ENCODE measurements at places on chromosomes 6 and 20.

GRCh38 chr20:52039790-52040189 is 151.8 kb downstream of the ZFP64 start:
- DNase-seq, result no peak

DNA sequence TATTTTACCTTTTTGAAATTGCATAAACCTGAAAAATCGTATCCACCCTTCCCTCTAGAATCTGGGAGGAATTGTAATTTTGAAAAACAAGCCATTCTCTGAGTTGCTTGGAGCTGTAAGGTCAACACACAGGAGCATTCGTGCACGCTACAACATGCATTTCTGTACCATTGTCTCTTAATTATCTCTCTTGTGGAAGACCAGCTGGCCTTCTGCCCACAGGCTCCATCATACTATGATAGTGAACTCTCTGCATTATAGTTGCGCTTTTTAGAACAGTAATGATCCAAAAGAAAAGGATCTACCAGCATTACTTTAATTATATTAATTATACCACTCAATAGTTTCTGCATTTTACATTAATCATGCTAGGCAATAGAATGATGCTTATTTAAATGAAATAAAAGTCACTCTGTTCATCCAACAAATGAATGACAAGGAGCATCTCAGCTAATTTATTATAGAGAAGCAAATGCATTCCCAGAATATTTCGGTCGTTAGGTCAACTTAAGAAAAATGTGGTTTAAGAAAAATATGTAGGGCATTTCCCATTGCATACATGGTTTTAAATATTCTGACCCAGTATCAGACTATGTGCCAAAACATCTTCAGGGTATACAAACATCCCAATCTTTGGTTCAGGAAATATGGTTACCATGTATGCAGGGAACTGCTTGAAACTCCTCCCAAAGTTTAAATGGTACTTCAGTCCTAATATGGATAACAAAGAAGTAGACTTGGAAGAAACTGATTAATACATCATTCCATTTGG is 263.5 kb downstream of the TFAP2A start:
- no peak for DNase-seq

DNA sequence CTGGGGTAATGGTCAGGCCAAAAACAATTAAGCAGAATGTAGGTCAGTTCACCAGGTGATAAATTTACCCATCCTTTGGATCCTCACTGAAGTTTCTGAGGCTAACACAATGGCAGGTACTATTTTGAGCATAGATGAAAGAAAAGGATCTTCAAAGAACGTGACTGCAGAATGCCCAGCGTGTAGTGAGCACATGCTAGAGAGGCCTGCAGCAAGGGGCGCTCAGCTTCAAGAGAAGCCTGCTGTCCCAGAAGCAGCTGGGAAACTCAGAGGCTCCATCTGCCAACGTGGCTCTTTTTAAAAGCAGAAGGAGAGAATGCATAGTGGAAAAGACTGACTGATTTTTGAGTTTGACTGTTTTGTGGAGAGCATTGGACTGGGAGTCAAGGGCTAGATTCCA is 57.4 kb downstream of the CD83 start:
- no peak for DNase-seq

GRCh38 chr6:169902604-169903003 is 151.2 kb downstream of the ERMARD start:
- no peak for DNase-seq

- no peak for DNase-seq
Observed at GRCh38 chr6:24448828-24449525, 40.4 kb downstream of the GPLD1 start.

DNA sequence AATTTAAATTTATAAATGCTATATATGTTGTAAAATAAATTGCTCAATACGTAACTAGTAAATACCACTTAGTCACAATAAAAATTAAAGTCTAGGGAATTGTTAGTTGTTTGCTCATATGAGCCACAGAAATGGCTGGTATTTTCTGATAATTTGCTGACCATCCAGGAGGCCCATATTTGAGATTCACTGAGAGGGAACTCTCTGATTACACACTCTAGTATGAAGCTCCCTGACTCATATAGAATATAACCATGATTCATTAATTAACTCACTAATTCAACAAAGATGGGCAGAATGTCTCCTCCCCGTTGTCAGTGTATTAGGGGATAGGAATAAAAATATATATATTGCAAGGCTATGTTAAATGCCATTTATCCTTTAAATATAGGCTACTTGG is 46.6 kb upstream of the TMEM30A start:
- DNase-seq, result no peak

DNA sequence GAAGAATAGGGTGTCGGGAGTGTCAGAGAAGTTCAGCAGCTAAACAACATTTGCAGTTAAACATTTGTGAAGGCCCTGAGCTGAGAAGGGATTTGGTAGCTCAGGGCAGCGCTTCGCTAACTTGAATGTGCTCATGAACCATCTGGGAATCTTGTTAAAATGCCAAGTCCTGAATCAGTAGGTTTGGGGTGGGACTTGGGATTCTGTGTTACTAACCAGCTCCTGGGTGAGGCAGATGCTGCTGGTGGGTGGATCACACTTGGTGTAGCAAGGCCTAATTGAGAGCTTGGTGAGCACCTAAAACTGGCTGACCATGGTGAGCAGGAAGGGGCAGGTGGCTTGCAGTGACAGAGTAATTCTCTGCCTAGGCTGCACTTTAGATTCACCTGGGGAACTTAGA is 5.9 kb downstream of the PTPRA start:
- no peak for DNase-seq

DNA sequence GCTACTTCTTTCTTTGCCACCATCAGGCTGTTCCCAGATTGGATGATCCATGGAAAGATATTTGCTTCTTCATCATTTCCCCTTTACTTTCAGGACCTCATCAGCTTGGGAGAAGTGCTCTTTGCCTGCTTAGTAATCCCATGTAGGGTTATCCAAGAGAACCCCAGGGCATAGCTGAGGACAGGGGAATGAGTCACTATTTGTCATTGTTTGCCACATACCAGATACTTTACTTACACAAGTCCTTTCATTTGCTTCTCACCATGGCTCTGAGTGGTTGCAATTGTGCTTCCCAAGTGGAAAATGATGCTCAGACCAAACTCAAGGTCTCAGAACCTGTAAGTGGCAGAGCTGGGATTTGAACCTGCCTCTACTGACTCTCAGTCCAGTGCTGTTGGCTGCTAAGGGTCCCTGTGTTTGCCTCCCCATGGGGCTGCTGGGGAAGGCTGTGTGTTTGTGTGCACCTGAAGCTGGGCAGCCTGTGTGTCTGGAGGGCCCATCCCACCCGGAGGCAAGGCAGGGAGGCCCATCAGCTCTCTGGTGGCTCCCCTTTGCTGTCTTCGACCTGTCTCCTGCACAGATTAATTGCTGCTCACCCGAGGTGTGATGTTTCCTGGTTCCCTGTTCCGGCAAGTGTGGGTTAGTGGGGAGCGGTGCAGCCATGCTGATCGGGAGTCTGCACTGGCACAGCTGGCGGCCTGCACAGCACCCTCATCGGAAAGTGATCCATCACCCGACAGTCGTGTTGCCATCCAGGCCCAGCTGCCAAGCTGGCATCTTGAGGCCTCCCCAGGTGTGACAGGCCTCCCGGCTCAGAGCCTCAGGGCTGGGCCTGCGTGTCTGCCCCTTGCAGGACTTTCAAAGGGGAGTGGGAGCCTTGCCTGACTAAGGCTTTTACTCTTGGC is 228.8 kb downstream of the DHX35 start:
- no peak for DNase-seq

DNA sequence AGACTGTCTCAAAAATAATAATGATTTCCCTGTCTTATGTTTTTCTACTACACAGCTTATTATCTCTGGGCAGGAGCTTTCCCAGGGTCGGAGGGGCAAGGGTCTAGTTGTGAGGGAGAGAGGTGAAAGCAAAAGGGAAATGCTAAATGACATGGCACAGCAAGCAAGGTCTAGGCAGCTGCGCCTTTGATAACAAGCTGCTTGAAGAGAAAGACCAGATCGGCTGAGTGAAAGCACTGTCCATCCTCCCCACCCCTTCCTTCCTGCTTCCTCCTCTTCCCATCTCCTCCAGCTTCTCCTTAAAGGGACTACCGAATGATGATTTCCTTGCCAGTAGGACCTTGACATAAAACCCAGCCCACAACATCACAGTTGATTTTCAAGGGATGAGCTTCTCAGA is 158.1 kb upstream of the AKAP12 start:
- no peak for DNase-seq

DNA sequence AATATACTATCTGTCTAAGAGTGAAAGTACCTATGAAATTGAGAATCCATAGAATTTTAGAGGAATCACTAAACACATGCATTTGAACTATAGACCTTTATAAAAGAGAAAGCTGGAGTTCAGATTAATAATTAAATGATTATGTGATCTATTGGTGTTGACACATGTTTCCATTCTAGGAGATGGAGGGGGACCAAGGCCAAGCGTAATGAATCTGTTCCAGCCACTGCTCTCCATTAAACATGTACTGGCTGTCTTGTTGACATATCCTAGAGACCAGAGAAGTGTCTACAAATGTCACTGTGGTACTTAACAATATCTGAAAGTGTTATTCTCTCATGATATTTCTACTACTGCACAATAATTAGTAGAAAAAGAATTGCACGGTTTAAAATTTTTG is 432.4 kb downstream of the BMP2 start:
- DNase-seq, result no peak

DNA sequence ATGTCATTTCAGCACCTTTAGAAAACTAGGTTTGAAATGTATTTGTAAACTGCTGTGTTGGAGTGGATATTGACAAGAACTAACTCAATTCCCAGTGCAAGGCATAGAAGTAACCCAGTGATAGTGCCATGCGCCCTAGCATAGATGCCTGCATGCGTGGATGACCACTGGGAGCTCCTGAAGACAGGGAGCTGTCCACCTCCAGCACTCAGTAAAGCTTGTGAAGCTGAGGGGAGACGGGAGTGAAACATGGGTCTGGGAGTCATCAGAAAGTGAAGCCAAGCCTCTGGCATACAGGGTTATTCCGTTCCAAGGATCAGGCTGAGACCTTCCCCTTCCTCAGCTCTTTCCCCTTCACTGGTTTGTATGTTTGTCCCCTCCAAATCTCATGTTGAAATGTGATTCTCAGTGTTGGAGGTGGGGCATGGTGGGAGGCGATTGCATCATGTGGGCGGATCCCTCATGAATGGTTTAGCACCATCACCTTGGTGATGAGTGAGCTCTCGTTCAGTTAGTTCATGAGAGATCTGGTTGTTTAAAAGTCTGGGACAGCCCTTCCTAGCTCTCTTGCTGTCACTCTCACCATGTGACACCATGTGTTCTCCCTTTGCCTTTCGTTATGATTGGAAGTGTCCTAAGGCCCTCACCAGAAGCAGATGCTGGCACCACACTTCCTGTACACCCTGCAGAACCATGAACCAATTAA is 146.5 kb upstream of the FERMT1 start:
- no peak for DNase-seq

DNA sequence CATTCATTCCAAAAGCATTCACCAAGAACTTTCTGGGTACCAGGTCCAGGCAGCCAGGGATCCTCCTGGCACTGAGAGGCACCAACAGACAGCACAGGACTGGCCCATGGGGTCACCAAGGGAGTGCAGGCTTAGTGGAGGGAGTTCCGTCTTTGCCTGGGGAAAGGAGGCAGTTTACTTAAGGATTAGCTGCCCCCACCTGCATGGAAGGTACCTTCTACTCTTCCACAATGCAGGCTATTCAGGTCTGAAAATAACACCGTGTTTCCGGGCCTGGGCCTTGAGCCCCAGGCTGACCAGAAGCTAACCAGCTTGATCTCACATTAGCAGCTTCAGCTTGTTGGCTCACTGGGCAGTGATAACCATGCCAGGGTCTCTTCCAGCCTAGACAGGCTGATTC is 199.4 kb downstream of the FOXA2 start:
- no peak for DNase-seq

GRCh38 chr6:150391890-150392289 is 23.1 kb downstream of the IYD start:
- DNase-seq, result no peak

DNA sequence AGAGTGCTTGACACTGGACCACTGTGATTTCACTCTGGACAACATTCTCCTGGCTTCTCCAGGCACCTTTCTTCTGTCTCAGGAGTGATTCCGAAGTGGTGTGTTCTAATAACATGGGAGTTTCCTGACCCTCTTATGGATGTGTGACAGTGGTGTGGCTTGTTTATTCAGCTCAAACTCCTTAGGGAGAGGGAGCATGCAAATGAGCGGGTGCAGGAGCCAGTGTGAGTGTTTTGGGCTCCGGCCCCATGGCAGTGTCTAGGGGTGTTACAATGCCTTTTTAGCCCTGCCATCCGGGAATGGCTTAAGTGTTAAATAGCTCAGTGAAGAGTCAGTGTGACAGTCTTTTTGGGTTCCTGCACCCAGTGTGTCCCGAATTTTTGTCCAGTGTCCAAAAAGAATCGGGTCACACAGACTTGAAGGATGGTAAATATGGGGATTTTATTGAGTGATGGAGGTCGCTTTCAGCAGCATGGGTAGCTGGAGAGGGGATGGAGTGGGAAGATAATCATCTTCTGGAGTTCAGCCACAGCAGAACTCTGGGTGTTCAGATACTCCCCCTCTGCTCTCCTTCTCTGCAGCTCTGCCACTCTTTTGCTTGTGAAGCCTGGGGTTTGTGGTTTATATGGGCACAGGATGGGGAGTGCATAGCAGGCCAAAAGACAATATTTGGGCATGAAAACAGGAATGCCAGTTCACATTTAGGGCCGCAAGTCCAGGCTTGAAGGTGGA is 928.9 kb upstream of the CITED2 start:
- DNase-seq, result no peak

- DNase-seq, result no peak
Observed at GRCh38 chr6:169263836-169264608, 10.4 kb upstream of the THBS2 start.

DNA sequence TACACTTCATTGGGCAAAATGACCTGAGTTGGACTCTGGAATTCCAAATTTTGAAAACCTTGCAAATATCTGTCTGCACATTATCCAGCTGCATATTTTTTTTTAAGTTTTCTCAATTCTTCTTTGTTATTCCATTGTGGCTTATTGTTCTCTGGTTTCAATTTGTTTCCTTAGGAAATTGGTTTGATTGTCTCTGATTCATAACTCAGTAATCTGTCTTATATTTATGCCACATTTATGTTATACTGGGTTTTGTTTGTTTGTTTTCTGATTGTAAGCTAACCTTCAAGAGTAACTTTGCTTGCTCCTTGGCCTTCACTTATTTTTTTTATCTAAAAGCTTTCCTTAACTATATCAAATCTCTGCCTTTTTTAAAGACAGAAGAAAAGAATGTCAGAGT is 193.3 kb upstream of the PLCB4 start:
- DNase-seq, result no peak

DNA sequence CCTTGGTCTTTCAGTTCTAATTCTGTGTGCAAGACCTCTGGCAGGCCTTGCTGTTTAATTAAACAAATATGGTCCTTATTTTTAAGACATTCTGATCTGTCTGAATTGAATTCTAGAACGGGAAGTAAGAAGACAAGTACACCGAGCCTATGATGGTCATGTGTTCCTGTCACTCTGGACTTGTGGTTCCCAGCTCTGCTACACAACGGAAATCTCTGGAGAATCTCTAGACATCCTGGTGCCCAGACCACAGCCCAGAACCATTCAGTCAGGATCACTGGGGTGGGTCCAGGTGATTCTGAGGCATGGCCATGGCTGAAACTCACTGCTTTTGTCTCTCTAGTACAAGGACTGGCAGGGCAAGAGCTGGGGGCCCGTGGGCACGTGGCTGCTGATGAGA is 15.9 kb upstream of the KCNK16 start:
- no peak for DNase-seq

Data from sciatic nerve (tissue), 2 donors.